ENCODE measurements at places on chromosomes 7 and 10.

- DNase-seq, result no peak
Measured at GRCh38 chr10:122387572-122387971, 13.1 kb downstream of the PLEKHA1 start.

GRCh38 chr10:74035303-74035702 is 37.4 kb downstream of the VCL start:
- no peak for DNase-seq

DNA sequence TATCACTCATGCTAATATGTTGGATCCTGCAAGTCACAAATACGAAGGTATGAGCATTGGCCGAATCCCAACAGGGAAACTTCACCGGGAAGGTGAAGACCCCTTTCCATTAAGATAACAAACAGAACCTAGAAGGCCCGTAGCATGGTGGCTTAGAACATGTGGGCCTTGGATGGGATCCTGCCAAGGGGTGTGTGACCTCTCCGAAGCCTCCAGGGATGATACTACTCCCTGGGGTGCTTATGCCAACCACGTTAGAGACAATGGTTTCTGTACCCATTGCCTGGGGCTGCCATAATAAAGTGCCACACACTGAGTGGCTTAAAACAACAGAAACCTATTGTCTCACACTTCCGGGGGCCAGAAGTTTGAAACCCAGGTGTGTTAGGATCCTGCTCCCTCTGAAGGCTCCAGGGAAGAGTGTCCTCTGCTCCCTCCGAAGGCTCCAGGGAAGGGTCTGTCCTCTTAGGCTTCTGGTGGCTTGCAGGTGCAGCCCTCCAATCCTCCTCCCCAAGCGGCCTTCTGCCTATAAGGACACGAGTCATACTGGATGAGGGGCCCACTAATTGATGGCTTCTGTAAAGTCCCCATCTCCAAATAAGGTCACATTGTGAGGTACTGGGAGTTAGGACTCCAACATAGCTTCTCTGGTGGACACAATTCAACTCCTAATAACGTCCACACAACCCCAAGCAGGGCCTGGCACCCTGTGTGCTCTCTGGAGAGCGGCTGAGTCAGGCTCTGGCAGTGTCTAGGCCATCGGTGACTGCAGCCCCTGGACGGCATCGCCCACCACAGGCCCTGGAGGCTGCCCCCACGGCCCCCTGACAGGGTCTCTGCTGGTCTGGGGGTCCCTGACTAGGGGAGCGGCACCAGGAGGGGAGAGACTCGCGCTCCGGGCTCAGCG is 992 bp upstream of the MGMT start:
- no peak for DNase-seq

DNA sequence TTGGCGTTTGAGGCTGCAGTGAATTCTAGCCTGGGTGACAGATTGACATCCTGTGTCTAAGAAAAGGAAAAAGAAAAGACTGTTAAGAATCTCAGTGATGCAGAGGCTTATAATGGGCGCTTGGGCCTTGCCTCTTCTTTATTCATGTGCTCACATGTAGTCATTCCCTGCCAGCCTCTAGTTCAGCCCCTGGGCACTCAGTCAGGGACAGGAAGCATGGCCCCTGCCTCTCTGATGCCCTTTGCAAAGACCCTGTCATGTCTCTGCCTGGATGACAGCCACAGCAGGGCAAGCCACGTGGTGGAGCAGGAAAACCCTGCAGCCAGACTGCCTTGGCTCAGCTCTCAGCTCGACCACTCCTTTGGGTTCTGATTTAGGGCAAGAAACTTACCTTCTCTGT is 368.9 kb downstream of the RPS24 start:
- no peak for DNase-seq

- DNase-seq, result no peak
Measured at GRCh38 chr7:47149971-47150370, 431.9 kb downstream of the TNS3 start.

DNA sequence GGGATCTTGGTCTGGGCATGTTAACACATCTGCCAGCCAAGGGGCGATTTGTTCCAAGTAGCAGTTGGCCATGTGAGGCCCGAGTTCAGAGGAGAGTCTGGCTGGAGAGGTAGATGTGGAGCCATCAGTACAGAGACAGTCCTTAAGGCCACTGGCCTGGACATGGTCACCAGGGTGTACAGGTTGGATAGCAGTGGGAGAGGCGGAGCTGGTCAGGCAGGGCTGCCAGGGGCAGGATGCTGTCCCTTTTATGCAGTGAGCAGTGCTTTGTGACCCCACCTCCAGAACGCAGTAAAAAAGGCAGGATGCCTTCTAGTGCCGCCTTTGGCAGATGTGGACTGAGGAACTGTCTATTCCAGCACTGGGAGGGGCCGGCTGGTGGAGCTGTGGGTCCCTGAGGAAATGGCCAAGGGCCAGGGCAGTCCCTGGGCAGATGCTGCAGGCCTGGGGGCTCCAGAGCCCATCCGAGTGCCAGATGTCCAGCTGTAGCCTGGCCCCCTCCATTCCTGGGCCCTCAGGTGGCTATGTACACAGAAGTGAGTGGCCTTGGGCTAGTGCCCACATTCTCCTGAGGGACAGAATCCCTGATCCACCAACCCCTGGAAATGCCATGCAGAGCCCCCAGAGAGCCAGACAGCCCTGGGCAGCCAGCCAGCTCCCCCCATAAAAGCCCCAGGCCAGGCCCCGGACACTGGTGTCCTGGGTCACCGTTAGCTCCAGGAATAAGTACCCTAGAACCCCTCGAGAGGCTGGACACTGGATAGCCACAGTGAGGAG is 17.2 kb upstream of the MYL7 start:
- no peak for DNase-seq

DNA sequence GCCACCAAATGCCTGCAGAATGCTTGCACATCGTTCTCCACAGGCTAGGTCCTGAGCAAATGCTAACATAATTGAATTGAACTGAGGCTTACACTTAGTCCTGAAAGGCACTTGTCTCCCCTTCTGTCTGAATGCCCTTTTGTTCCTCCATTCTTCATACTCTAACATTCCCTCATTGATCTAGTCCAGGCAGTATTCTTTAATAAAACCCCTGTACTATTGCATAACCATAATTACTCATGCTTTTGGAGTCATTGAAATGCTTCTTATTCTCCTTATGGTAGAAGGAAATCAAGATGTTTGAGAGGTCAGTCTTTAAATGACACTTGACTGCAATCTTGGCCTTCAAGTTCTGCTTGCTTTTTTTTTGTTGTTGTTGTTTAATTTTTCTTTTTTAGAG is 7.1 kb downstream of the PI4K2A start:
- no peak for DNase-seq

DNA sequence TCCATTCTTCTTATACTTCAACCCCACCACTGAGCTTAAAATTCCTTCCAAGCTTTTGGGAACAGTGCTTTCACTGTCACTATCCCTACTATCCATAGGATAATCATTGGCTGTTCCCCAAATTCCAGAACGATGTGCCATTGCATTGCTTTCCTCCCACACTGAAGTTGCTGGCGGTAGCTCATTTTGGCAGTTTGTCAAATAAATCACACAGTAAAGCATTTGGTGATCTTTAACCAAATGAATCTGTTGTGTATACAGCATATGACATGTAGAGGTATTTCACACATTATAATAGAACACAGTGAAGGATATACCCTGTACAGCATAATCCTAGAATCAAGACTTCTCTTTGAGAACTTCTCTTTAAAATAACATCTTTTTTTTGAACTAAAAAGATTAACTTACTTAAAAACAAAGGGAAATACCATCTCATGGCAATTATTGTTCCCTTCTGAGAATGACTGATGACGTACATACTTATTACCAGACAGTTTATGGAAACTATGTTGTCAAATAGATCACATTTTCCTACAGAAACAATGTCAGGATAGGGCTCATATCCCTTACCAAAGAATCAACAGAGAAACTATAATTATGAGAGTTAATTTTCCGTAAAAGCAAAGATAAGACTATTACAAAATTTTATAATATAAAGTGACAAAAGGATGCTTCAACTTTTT is 93.6 kb downstream of the CTNNA3 start:
- no peak for DNase-seq

GRCh38 chr7:101368422-101369165 is 5.9 kb downstream of the COL26A1 start:
- DNase-seq, result no peak

- DNase-seq, result no peak
Measured at GRCh38 chr7:120831260-120831659, 26.7 kb downstream of the TSPAN12 start.

GRCh38 chr7:14698239-14698638 is 204.3 kb downstream of the DGKB start:
- DNase-seq, result no peak

- no peak for DNase-seq
Measured at GRCh38 chr10:102485093-102485784, 17.3 kb downstream of the ACTR1A start.

DNA sequence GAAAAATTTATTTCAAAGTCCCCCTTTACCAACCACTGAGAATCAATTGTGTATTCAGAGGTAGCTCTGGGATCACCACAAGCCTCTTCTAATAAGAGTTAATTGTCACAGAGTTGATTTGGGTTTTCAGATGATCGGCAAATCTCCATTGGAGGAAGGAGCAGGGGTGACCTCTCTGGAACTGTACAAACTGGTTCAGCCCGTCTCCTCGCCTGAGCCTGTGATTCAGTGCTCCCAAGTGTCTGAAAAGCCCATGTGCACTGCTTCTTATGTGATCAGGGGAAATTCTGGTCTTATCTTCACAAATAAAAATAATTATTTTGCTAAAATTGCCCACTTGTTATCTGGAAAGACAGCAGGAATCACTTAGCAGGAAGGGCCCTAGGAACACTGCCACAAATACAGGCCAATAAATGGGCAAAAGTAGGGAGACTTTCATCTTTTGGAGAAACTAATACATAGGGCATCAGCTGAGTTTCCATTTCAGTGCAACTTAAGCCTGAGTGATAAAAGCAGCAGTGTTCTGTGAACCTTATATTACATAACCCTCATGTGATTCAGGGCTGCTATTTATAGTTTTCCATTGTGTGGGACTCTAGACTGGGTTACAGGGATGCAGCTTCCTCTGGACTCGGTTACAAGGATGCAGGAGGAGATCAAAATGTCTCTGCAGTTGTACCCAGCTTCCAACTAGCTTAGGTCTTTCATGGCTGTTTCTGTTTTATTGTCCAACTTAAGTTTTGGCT is 32.3 kb downstream of the CDK1 start:
- no peak for DNase-seq

DNA sequence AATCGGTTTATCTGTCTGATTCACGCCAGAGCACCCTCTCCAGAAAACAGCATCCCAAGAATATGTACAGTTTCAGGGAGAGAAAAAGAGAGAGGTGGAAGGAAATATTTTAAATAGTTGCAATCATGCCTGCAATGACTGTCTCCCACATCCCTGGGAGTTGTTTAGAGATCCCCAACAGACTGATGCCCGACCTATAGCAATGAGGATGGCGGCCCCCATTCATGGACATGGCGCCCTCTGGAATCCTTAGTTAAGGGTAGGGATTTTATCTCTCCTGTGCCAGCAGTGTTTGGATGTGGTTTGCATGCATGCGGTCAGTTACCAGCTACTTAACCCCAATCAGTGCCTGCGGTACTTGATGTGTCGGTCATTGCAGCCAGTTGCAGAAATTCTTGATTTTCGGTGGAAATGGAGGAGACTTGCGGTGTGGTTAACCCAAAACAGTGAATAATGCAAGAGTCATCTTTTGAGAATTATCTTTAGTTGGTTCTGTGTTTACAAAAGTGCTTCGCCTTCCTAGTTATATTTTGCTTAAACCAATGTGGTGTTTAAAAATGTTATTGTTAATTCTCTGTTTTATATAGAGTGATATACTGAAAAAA is 186.0 kb upstream of the TCF7L2 start:
- no peak for DNase-seq

DNA sequence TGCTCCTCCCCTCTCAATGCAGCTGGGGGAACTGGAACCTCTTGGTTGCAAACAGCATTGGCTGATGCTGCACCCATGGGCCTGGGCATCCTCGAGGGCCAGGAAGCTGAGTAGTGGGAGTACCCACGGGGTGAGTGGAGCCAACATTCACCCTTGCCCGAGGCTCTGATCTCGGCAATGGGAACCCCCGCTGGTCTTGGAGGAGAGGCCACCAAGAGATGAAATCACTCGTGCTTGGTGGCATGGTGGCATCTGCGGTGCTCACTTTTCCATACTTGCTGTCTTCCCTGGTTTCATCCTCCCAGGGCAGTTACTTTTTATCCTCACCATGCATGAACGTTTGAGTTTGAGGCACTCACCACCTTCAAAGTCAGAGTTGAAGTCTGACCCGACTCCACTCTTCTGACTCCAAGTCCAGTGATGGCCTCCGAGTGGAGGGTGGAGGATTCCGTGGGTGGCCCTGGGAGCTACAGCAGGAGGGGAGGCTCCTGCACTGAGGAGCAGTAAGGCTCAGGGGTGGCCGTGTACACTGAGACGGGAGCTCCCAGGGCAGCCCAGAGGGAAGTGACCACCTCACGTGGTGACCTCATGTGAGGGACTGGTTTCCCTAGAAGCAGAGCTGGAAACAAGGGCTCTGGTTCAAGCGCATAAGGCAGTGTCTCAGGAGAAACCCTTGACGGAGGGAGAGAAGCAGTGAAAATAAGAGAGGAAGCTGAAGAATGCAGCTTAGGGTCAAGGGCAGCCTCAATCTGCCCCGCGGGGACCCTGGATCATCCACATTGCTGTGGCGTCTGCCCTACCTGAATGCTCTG is 349.1 kb downstream of the TCERG1L start:
- DNase-seq, result no peak

DNA sequence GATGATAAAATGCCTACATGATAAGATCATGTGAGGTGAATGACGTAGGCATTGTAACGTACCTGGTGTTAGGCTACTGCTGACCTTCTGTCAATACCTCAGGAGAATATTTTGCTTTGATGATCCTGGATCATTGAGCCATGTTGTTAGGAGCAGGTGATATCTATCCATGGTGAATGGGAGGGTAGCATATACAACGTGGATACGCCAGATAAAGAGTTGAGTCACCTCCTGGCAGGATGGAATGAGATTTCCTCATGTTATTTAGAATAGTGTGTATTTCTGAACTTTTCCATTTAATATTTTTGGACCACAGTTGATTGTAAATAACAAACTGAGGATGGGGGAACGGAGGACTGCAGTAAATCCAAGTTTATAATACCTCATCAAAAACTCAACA is 11.8 kb upstream of the CLDN12 start:
- DNase-seq, result no peak

DNA sequence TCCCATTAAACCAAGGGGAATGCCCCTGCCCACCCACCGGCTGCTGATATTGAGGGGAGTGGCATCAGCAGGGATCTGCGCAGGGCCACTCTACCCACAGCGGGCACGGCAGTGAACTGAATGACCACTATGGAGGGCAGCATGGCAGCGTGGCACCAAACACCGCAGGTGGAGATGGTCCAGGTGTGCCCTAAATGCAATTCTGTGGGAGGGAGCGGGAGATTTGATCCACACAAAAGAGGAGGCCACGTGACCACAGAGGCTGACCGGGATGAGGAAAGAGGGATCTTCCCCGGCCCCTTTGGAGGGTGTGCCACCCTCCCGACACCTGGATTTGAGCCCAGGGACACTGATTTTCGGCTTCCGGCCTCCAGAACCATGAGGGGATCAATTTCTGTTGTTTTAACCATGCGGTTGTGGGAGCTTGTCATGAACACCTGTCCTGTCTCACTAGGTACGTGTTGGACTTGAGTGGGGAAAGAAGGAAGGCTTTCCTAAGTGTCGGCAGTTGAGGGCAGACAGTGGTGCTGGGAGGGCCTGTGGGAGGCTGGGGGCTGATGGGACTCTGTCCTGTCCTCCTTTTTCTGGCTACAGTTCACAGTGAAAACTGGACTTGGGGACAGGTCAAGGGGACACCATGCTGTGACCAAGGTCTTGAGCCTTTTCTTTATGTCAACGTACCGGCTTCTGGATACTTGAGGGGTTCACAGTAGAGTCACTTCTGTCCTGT is 66.1 kb downstream of the CFAP46 start:
- DNase-seq, result no peak

All from activated naive CD4-positive, alpha-beta T cell (primary cell).